Aorta (tissue), 5 donors: ENCODE measurements at places on chromosomes 1 and 21. TPM values are rescaled to one million over a fixed set of nuclear protein-coding genes. Genes with fewer than 3 reads are reported as not detected.
A peak's percentile ranks its signal among the peaks of the same experiment; 100 is the strongest.

DNA sequence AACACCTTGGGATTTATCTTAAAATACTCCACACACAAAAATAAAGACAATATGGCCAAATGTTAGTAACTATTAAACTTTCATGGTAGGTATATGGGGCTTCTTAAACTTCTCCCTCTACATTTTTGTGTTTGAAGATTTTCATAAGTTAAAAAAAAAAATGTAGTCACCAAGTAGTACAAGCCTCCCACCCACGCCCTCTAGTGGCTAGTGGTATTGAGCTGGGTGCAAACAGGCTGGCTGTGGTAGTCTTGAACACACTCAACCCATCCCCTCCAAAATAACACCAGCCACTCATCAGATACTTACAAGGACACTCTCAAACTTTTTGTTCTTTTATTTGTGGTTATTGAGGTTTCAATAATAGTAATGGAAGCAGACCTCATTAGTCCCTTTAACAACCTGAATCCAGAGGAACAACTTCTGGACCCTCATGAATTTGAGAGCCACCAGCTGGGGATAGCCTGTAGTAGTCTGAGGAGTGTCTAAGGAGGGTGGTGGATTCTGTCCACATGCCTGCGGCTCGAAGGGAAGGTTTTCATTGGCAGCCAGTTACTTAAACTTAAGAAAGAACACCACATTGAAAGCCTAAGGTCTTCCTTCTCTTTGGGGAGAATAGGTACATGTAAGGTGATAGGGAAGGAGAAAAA is 15.6 kb downstream of the RD3 start:
- DNase-seq = no peak

DNA sequence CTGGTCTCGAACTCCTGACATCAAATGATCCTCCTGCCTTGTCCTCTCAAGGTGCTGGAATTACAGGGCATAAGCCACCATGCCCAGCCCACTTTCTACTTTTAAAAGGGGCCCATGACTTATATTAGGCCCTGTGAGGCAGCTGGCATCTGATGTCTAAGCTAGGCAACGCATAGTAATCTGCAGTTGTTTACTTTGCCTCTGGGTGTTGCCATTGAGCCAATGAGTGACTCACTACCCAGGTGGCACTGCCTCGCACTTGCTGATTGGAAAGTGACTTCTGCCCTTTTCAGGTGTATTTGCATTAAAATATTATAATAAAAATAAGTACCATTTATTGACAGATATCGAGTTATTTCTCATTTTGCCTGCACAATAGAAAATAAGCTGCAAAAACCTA is 84.9 kb downstream of the KIF14 start:
- no peak for DNase-seq

DNA sequence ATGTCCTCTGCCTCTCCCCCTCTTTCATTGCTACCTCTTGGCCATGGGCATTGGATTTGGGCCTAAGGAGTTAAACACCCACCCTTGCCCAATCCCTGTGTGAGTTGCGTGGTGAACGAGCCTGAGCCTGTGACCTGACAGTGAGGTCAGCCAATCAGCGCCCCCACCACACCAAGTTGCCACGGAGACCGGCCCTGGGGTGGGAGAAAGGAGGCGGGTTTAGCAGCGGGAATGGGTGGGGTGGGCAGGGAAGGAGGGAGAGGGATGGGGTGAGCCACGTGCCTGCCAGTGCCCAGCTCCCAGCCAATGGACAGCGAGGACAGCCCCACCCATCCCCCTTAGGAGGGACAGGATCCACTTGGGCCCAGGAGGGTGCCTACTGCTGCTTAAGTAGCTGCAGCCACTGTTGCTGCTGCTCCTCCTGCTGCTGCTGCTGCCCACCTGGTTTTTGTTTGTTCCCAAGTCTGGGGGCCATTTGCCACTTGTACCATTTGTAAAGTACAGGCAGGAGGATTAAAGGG is 9.5 kb downstream of the ZBTB7B start:
- peak; percentile 81 for DNase-seq

GRCh38 chr1:51699391-51699790 is 82.5 kb downstream of the OSBPL9 start:
- DNase-seq = no peak

DNA sequence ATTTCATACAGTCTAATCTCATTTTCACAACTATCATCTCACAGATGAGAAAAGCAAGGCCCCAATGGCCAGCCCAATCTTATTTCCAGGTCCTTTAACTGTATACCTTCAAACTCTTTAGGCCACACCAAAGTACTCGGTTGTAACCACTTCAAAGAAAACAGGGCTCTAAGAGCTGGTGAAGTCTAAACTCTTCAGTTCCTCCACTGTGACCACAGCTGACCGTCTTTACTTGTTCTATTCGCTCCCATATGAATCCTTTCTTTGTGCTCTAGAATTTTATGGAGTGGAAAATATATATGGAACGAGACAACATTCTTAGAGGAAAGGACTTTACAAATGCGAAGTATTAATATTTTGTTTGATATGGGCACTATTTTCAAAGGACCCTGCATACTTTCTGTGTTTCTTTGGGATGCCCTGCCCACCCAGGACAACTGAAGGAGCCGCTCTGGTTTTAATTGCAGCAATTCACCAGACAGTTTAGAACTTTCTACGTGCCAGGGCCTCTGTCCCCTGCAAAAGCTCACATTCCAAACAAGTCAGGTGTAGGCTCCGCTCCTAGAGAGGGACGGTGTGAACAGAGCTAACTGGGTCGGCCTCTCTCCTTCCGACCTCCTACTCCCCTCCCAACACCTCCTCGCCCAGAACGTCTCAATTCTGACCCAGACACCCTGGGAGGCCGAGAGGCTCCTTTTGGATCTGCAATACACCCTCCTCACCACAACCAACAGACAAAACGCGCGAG is 15.7 kb downstream of the IER5 start:
- DNase-seq = no peak

- DNase-seq = no peak
Observed at GRCh38 chr21:41836166-41837015, 42.8 kb downstream of the PRDM15 start.

- DNase-seq = no peak
Observed at GRCh38 chr1:22241250-22241649, 98.4 kb upstream of the WNT4 start.

DNA sequence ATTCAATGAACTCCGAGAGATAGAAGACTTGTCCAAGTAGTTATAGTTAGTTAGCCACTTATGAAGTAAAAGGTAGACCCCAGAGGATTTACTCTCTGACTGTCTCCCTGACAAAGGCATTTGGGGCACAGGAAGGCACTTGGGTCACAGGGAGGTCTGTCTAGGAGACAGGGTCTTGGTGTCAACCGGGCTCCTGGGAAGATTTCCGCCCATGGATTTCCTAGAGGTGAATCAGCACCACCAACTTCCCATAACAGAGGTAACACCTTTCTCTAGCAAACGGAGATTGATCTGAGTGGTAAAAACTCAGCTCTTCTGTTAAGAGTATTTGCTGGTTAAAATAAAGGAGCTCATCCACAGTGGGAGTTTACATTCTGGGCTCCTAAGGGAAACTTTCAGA is 16.4 kb downstream of the CCN1 start:
- no peak for DNase-seq

- no peak for DNase-seq
Observed at GRCh38 chr1:35672116-35672515, 30.8 kb upstream of the PSMB2 start.

GRCh38 chr1:39006726-39007645 is 15.9 kb downstream of the AKIRIN1 start:
- DNase-seq = no peak

- DNase-seq = no peak
Observed at GRCh38 chr1:151211972-151212705, 13.8 kb downstream of the PIP5K1A start.

GRCh38 chr1:78003882-78004718 is 639 bp upstream of the DNAJB4 start:
- peak; percentile 62 for DNase-seq

GRCh38 chr1:171877701-171878100 is 36.4 kb downstream of the DNM3 start:
- no peak for DNase-seq

DNA sequence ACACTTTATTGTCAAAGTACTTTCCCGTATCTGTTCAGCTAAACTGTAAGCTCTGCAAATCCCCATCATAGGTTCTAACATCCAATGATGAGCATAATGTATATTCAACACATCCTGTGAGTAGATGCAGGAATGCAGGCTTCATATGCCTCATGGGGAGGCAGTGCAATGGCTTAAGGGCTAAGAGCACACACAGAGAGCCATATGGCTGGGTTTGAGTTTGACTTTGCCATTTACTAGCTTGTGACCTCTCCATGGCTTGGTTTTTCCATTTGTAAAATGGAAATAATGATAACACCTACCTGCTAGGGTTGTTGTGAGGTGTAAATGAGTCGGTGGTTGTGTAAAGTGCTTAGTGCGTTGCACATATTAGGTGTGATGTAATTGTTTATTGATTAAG is 13.4 kb downstream of the RCSD1 start:
- DNase-seq = no peak

GRCh38 chr1:213446496-213446895 is 395.5 kb downstream of the RPS6KC1 start:
- no peak for DNase-seq

GRCh38 chr1:213852107-213852506 is 135.7 kb upstream of the PROX1 start:
- DNase-seq = no peak

- peak; percentile 87 for DNase-seq
Observed at GRCh38 chr1:25520446-25521061, 22.9 kb upstream of the LDLRAP1 start.

DNA sequence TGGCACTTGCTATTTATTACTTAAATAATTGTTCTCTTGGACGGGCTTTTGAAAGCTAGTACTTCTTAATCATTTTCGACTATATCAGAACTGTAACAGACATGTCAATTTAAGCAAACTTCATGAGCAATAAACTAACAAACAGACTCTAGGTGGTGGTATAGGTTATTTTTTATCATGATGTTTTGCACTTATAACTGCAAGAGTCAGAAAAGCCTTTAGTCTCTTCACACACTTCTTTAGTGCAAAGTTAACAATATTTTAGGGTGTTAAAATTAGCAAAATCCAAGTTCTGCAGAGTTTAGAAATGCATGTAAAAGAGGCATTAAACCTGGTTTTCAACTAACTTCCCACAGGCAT is 2.2 kb downstream of the NRIP1 start:
- no peak for DNase-seq

- DNase-seq = peak; percentile 84
Observed at GRCh38 chr1:229227298-229227919, 43.5 kb upstream of the RAB4A start.

- no peak for DNase-seq
Observed at GRCh38 chr1:53948291-53948690, 2.1 kb downstream of the LRRC42 start.

- no peak for DNase-seq
Observed at GRCh38 chr21:46247699-46248421, 19.3 kb upstream of the LSS start.

DNA sequence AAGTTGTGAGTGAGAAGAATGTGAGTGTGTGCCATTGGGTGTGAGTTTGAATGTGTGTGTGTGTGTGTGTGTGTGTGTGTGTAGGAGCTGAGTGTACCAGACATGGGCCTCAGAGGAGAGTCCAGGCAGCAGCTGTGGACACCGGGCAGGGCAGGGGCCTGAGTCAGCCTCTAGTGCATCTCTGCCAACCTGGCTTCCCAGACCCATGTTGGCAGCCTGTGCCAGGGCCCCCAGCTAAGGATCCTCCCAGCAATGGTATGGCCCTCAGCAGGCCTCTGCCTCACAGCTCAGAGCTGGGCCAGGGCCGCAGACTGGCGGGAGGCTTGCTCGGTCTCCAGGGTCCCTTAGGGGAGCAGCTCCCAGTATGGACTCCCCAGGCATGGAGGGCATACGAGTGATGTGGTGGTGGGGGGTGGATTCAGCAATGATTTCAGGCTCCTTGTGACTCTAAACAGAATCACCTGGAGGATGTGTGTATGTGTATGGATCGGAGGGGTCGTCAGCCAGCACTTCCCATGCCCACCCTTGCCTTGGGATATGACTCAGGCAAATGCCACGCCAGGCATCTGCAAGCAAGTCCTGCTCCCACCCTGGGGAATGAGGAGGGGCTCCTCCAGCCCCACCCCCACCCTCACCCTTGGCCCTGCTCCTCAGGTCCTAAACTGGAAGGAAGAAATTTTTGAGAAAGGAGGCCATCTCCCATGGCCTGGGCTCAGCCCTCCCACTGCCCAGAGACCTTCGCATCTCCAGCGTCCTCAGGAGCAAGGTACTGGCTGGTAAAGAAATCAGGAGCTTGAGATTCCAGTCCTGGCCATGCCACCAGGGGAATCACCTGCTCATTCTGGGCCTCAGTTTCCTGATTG is 1.8 kb upstream of the FOXO6 start:
- DNase-seq = peak; percentile 83

- peak; percentile 6 for DNase-seq
Observed at GRCh38 chr21:46187814-46188213, 3.6 kb upstream of the SPATC1L start.

DNA sequence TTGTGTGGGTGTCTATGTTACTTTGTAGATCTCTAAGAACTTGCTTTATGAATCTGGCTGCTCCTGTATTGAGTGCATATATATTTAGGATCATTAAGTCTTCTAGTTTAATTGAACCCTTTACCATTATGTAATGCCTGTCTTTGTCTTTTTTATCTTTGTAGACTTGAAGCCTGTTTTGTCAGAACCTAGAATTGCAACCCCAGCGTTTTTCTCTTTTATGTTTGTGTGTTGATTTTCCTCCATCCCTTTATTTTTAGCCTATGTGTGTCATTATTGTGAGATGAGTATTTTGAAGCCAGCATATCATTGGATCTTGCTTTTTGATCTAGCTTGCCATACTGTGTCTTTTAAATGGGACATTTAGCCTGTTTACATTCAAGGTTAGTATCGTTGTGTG is 573.2 kb downstream of the BRINP3 start:
- no peak for DNase-seq

DNA sequence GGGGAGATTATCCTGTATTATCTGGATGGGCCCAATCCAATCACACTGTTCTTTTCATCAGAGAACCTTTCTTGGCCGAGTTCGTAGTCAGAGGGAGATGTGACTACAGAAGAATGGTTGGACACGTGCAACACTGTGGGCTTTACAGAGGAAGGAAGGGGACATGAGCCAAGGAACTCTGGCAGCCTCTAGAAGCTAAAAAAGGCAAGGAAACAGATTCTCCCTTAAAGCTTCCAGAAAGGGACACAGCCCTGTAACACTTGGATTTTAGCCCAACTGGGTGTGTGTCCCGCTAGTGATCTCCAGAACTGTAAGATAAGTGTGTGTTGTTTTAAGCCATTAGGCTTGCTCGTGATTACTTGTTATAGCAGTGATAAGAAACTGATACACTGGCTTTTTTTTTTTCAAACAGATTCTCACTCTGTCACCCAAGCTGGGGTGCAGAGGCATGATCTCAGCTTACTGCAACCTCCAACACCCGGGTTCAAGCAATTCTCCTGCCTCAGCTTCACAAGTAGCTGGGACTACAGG is 53.9 kb upstream of the FBXO28 start:
- DNase-seq = no peak

GRCh38 chr1:242468784-242469183 is 55.7 kb downstream of the PLD5 start:
- no peak for DNase-seq

The MSH4 gene
- polyA plus RNA-seq = 0.46 TPM

The JAM2 gene
- polyA plus RNA-seq = 5.3 TPM

The MAP1LC3C gene
- polyA plus RNA-seq = not detected

The PDPN gene
- polyA plus RNA-seq = 0.43 TPM

The TBX15 gene
- 1.6 TPM for polyA plus RNA-seq

The C1orf21 gene
- polyA plus RNA-seq = 41.8 TPM

The PLA2G2F gene
- 0.13 TPM for polyA plus RNA-seq

The FCRL2 gene
- not detected for polyA plus RNA-seq

The F11R gene
- polyA plus RNA-seq = 2.4 TPM

The A3GALT2 gene
- polyA plus RNA-seq = not detected

The MPL gene
- 0.20 TPM for polyA plus RNA-seq

The AMY1C gene
- polyA plus RNA-seq = not detected

The RGSL1 gene
- not detected for polyA plus RNA-seq
